ENCODE measurements at places on chromosomes 3 and 15. TPM values are rescaled to one million over a fixed set of nuclear protein-coding genes. Genes with fewer than 3 reads are reported as not detected.

The GXYLT2 gene
- total RNA-seq: 24.1 TPM

The RNF7 gene
- 32.9 TPM for total RNA-seq

The MRPL3 gene
- total RNA-seq: 60.3 TPM

The ARHGEF26 gene
- total RNA-seq: 0.09 TPM

The TRH gene
- total RNA-seq: not detected

The RPUSD3 gene
- 19.5 TPM for total RNA-seq

The NGLY1 gene
- 20.0 TPM for total RNA-seq

The C3orf85 gene
- not detected for total RNA-seq

The NEK10 gene
- total RNA-seq: 16.7 TPM

The TMEM207 gene
- total RNA-seq: not detected

The PIGX gene
- total RNA-seq: 6.5 TPM

The FOXB1 gene
- not detected for total RNA-seq

The IQCF5 gene
- total RNA-seq: not detected

The SEMA3B gene
- total RNA-seq: 36.9 TPM

The MASP1 gene
- total RNA-seq: 15.3 TPM

The FOXL2NB gene
- not detected for total RNA-seq

The CCDC39 gene
- total RNA-seq: 0.52 TPM

The NMNAT3 gene
- 0.60 TPM for total RNA-seq
